ENCODE measurements at places on chromosomes 7 and 10.

DNA sequence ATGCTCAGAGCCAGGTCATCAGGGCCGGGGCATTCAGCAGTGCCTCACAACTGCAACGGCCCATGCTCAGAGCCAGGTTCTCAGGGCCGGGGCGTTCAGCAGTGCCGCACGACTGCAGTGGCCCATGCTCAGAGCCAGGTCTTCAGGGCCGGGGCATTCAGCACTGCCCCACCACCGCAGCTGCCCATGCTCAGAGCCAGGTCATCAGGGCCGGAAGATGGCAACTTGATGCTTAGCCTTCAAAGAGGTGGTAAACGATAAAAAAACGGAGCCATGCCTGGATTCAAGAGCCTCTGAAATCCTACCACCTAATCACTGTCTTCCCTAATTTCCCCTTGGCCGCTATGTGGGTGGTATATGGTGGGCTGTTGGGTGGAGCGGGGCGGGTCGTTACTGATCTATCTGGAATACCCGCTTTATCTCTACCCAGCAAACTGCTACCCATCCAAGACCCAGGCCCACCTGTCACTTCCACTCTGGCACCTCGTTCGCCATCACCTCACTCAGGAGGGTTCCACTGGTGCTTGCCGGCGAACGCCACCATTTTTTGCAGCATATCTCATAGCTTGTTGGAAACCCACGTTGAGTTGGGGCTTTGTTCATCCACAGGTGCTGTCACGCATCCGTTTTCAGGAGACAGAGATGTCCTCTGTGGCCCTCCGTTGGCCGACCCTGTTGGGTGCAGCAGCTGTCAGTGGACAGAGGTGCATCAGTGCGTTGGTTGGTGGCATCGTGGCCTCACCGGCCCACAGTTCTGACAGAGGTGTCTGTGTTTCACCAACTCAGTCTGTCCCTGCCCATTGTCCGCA, 221.1 kb downstream of the EBF3 start:
- no peak for DNase-seq

GRCh38 chr10:11794566-11794965, 28.6 kb upstream of the PROSER2 start:
- no peak for DNase-seq

- no peak for DNase-seq
Measured at GRCh38 chr7:30705596-30705995, 23.3 kb upstream of the CRHR2 start.

DNA sequence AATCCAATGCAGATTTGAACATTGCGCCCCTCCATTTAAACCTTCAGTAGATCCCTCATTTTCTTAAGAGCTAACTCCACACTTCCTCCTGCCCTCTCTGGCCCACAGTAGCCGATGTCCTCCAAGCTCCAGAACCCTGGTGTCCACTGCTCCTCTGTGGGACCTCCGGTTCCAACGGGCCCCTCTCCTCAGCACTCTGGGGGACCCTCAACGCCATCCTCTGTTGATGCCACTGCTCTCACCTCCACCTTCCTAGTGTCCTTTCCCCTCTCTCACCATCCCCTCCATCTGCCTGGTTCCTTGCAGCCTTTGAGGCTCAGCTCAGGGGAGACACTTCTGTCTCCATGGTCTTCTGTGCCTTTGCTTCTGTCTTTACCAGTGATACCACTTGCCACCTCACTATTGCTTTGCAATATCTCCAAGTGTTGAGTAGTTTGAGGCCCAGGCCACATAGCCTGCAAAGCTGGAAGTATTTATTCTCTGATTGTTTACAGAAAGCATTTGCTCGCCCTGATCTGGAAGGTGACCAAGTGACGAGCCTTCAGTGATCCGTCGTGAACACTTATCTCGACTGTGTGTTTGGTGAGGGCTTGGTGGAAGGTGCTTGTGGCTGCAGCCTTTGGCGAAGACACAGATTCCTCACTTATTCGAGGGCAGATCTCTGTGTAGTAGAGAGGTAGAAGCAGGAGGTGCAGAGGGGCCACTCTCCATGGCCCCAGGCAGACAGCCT, 104.8 kb upstream of the SHH start:
- DNase-seq = no peak

GRCh38 chr7:155603205-155603857, 41.1 kb upstream of the RBM33 start:
- no peak for DNase-seq

GRCh38 chr7:112596260-112596659, 115.5 kb downstream of the LSMEM1 start:
- DNase-seq = no peak

DNA sequence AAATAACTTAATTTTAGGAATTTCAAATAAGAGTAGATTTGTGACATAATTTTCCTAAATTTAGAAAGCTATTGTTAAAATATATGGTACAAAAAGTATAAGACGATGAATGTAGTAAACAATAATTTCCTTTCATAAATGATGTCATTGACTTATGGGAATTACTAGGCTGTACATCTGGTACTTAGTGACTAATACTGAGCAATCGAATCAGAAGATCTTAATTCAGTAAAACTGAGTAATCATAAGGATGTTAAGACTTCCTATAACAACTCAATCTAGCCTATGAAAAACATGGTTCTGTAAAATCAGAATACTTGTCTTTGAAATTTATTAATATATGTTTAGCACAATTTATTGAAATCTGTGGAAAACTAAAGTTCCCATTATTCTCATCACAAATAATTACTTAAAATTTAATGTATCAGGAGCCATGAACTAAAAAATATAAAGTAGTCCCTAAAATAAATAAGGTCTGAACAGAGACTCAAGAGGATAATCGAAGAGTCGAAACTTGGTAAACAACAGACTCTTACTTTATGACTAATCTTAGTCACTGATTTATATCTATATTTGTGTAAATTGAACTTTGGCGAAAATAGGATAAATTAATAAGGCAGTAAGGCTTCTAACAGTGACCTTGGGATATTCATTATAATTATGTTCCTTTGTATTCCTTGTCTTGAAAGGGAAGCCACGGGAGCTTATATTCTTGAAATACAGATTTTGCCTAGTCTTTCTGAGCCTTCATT, 142.1 kb downstream of the HGF start:
- DNase-seq = no peak

- no peak for DNase-seq
Measured at GRCh38 chr7:158966780-158967390, 110.5 kb downstream of the DYNC2I1 start.

DNA sequence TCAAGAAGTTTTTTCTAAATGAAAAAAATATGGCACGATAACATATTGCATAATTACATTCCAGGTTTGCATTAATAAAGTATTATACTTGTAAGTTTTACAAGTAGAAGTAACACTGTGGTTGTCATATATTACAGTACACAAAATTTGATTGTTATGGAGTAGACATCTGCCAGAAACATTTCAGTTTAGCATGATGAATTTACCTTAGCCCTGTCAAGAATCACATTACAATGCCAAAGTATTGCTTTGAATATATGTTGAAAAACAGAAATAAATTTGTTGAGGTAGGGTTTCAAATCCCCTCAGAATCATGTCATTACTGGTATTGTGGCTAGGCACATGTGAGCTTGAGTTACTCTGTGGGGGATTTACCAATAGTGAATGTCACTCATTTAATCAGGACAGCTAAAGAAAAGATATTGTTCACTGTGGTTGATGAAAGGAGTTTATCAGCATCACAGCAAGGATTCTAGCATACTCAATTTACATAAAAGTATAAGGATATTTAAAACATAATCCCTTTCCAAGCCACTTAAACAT, 112.1 kb downstream of the MDFIC start:
- DNase-seq = no peak

DNA sequence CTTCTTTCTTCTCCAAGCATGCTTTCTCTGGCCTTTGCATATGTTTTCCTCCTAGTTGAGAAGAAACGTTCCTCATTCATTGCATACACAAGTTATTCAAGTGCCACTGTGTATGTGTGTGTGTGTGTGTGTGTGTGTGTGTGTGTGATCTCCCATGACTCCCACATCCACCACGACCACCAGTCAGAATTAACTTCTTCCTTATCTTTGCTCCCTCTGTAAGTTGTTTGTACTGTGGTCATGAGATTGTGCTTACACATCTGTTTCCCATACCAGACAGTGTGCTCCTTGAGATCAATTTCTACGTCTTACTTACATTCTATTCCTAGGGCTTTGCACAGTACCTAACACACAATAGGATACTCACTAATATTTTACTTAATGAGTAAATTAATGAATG, 22.4 kb upstream of the FAM13C start:
- no peak for DNase-seq

DNA sequence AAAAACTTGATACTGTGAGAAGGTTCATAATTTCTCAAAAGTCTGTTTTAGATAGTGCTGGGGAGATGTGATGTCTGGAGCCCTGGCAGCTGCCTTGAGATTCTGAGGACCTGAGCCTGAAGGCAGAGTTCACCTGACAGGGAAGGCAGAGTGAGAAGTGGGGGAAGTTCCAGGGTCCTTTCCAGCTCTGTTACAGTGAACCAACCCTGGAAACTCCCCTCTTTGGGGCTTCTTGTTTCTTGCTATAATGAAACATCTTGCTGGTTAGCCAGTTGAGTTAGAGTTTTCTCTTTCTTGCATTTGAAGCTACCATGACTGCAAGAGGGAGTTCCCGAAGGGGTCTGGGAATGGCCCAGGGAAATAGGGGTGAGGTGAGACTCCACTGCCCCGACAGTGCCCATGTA, 158.9 kb upstream of the TNRC18 start:
- no peak for DNase-seq

GRCh38 chr7:111063166-111063565, 27.8 kb upstream of the LRRN3 start:
- DNase-seq = no peak

DNA sequence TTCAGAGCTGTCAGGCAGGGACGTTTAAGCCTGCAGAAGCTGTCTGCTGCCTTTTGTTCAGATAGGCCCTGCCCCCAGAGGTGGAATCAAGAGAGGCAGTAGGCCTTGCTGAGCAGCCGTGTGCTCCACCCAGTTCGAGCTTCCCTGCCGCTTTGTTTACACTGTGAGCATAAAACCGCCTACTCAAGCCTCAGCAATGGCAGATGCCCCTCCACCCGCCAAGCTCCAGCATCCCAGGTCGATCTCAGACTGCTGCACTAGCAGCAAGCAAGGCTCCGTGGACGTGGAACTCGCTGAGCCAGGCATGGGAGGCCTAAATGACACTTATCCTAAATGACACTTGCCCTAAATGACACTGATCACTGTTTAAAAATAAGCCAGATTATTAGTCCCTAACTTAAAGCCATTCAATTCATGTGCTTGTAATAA, 6.8 kb upstream of the ASB15 start:
- DNase-seq = no peak

DNA sequence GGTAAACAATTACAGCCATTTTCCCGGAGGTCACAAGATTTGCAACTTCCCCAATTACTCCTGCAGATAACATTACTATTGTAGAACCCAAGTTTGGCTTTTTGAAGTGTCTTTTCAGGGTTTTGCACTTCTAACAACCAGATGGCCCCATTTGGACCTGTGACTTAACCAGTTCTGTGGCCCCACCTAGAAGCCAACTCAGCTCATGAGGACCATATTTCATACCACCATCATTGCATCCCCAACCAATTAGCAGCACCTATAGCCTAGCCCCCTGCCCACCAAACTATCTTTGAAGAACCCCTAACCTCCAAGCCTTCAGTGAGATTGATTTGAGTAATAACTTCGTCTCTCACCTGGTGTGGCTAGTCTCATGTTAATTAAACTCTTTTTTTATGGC, 51.3 kb upstream of the WDR11 start:
- no peak for DNase-seq

- no peak for DNase-seq
Measured at GRCh38 chr10:25059990-25060389, 43.6 kb downstream of the THNSL1 start.

DNA sequence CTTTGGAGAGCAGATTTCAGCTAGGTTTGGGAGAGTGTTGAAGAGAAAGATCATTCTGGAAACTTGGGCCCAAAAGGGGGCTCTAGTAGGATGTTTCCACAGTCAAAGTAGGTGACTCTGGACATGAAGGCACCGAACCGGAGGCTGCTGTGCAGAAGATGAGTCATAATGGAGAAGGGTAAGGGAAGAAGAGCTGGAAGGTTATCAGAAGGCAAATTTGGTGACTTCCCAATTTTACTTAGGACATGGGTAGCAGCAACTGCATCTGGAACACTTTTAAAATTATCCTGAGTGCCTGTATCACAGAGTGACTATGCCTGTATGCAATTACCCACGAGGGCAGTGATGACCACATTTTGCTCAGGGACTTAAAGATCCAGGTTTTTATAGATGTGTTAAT, 38.8 kb downstream of the PIK3AP1 start:
- DNase-seq = no peak

DNA sequence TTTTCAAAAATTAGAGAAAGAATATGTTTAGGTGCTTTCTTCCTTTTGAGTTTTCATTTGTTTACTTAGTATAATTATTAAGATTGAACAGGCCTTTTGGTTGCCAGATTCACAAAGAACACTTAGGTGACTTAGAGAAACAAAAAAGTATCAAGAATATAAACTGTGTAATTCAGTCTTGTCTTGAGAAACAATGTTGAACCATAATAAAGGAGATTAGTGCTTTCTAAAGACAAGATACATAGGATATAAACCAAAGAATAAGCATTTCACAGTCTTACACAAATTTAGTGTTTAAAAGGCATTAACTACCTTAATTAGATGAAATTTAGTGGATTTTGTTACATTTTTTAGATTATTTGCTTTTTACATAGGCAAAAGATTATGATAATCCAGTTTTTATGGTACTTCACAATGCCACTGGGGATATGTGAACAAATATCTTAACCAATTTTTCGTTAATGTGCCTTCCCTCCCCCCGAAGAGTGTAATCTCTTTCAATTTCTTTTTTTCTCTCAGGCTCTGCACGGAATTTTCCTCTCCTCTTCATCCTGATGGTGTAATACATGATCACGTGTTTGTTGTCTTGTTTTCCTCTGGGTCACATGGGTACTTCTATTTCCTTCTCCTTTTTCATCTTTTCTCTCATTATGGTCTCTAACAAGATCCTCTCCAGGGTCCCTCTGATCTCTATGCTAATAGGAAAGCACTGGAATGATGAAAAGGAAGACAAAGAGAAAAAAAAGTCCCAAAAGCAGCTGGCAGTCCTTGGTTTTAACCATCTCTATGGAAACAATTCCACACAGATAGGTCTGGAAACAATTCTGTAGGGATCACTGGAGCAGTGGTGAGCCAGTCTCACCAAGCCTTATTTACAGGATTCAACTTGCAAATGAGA, 3.7 kb upstream of the HNRNPH3 start:
- no peak for DNase-seq

- DNase-seq = no peak
Measured at GRCh38 chr7:127904670-127904985, 126.6 kb downstream of the LRRC4 start.

DNA sequence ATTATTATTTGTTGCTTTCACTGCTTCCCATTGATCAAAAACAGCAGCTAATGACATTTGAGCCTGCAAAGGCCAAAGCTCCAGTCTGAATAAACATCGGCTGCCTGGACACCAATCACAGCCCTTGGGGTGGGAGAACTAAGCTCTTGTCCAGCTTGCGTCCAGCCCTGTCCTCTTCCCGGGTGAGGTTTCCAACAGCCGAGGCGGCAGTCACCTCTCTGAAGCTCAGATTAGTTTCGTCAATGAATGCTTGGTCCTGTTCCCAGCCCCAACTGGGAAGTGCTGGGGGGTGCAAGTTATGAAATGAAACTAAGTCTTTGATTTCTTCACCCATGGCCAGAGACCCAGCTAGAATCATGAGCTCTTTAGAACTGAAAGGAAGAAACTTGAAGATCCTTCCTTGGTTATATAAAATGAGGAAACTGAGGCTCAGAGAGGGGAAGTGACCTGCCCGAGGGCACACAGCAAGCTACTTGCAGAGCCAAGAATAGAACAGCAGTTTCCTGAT, 114.0 kb upstream of the TCF7L2 start:
- DNase-seq = no peak

All from stimulated activated CD8-positive, alpha-beta memory T cell treated with anti-CD3 and anti-CD28 coated beads, Interleukin-7, amount 100 ng/mL, for 4 hours (primary cell).